Stimulated activated CD8-positive, alpha-beta memory T cell treated with anti-CD3 and anti-CD28 coated beads, Interleukin-7, amount 100 ng/mL, for 24 hours (primary cell): ENCODE measurements at places on chromosomes 11 and 22.

DNA sequence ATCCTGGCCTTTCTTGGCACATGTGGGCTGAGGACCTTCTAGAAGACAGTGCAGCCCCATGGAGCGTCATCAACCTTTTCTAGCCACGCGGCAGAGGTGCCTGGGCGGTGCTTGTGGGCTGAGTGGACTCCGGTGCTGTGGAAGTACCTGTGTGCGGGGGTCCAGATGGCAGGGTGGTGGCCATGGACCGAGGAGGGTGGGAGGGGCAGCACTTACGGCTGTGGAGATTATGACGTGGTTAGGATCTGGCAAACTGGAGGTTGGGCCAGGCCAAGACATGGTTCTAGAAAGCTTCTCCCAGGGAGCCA is 2.0 kb downstream of the TUB start:
- no peak for DNase-seq

GRCh38 chr11:88301488-88302140 is 35.9 kb downstream of the CTSC start:
- no peak for DNase-seq

- DNase-seq = no peak
These were observed 2.9 kb downstream of the IL18 start for GRCh38 chr11:112161012-112161411.

GRCh38 chr11:65159012-65159411 is 11.0 kb upstream of the SPDYC start:
- no peak for DNase-seq
